ENCODE measurements at places on chromosomes 1 and 21.

GRCh38 chr1:155126556-155127104 is 1.0 kb upstream of the EFNA1 start:
- DNase-seq: peak; percentile 63

GRCh38 chr1:107964336-107965109 is 457 bp downstream of the VAV3 start:
- DNase-seq: peak; percentile 70

- peak; percentile 85 for DNase-seq
These were observed 23.0 kb upstream of the ZBTB40 start for GRCh38 chr1:22428672-22429071.

DNA sequence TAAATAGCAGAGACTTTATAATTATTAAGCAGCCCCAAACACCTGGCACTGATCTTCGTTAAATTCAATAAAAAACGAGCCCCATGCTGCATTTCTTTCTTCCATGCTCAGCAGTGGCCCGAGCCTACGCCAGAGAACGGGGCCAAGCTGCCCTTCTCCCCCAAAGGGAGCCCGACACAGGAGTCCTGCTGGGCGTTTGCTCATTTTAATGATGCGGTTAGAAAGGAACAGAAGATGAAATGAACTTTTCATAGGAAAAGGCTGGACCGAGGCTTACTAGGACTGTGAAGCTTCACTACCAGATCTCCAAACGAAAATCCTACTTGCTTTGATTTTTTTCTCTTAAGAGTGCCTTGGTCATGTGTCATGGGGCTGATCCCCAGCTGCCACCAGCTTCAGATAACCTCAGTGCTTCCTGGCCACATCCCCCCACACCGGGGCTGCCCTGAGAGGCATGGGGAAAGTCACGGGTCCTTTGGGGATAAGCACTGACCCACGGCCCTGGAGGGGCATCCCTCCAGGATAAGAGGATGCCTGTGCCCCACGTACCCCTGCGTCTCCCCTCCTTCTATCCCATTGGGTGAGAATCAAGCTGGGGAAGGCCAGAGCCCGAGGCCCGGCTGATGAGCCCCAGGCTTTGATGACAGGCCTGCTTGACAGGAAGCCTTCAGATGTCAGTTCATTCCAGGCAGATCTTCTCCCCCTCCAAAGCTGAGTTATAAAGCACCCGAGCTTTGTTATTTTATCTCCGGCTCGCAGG is 34.2 kb downstream of the PGBD5 start:
- DNase-seq: no peak

GRCh38 chr1:87712261-87713010 is 383.8 kb downstream of the LMO4 start:
- no peak for DNase-seq

DNA sequence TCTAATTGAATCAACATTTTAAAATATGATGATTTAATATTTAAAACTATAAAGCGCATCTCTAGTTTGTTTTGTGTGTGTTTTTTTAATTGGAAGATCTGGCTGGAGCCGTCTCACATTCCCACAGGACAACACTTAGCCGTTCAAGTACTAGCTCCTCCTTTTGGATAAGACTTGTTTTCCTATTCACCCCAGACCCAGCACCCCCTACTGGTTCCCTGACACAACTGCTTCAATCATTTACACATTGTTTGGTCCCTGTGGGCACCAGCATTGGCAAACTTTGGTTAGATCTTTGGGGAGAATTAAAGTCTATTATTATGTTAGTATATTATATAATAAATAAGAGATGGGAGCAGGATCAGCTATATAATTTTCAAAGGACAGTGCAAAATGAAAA is 34.5 kb downstream of the TYW3 start:
- peak; percentile 52 for DNase-seq

DNA sequence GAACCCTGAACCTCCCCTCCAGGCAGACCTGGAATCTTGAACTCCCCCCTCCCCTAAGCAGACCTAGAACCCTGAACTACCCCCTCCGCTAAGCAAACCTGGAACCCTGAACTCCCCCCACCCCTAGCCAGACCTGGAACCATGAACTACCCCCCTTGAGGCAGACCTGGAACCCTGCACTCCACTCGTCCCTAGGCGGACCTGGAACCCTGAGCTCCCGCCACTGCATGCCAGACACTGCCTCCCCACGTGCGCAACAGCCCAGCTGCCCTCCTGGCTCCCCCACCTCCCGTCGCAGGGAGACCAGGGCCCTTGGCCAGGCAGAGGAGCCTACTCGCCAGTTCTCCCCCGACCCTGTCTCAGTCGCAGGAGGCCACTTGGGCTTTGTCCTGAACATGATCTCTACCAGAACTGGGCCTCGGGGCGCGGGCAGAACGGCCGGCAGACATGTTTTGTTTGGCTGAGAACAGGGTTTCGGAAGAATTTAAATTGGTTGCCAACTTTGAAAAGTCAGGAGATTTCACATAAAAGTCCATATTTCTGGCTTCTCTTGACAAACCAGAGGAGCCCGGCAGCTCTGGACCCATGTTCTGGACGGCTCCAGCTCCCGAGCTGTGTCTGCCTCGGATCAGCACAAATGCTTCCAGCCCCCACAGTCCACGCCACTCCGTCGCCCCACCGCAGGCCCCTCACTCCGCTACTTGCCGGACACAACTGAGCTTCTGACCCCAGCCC is 9.2 kb upstream of the PLEKHG5 start:
- DNase-seq: no peak

DNA sequence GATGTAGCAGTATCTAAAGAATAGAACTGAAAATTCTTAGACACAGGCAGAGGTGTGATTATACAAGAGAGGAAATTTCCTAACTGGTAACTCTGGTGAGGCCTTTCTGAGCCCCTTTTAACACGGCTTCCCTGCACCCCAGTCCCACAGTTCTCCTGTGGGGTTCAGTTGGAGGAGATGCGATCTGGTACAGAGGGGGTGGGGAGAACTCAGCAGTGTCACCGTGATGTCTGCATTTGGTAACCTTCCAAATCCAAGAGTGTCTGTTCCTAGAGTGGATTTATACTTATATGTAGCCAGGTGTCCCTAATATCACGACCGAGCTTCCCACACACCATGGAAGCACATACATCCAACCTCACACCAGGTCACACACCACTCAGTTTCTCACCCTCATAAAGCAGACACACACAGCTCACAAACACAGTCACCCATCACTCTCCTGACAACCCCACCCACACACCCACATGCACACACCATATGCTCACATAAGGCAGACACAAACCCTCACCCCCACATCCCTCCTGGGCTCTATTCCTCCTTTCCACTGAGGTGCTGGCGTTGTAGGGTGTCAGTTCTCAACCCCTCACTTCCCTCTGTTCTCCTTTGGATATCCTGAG is 48.5 kb downstream of the RHBG start:
- no peak for DNase-seq

GRCh38 chr21:41903559-41904351 is 24.6 kb upstream of the PRDM15 start:
- DNase-seq: peak; percentile 13

- no peak for DNase-seq
These were observed 163.1 kb downstream of the KCNJ6 start for GRCh38 chr21:37753122-37753599.

GRCh38 chr1:24503059-24503751 is 569 bp downstream of the RCAN3 start:
- DNase-seq: no peak

- no peak for DNase-seq
These were observed 209.9 kb upstream of the DEPDC1 start for GRCh38 chr1:68706639-68707317.

DNA sequence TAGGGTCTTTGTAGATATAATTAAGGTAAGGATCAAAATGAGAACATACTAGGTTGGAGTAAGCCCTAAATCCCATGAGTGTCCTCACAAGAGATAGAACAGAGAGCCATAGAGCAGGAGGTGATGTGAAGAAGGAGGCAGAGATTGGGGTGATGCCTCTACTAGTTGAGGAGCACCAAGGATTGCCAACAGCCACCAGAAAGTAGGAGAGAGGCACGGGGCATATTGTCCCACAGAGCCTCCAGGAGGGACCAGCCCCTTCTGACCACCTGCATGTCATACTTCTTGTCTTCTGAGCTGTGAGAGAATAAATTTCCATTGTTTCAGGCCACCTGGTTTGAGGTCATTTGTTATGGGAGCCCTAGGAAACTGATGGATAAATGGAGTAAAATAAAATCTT is 363.3 kb downstream of the RPS6KC1 start:
- no peak for DNase-seq

DNA sequence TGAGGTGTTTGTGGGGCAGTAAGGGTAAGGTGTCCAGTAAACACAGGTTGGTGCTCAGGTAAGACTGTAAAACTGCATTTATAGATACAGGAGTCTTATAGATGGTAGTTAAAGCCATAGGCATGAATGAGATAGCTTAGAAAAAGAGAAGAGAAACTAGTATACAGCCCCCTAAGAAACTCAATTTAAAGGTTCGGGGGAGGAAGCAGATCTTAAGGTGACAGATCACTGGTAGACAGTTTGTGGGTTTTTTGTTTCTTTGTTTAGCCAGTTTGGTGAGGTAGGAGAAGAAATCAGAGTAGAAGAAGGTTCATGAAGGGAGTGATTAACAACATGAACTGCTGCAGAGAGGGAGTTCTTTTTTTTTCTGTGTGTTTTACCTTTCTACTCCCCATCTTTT is 6.1 kb upstream of the AGO3 start:
- DNase-seq: no peak

DNA sequence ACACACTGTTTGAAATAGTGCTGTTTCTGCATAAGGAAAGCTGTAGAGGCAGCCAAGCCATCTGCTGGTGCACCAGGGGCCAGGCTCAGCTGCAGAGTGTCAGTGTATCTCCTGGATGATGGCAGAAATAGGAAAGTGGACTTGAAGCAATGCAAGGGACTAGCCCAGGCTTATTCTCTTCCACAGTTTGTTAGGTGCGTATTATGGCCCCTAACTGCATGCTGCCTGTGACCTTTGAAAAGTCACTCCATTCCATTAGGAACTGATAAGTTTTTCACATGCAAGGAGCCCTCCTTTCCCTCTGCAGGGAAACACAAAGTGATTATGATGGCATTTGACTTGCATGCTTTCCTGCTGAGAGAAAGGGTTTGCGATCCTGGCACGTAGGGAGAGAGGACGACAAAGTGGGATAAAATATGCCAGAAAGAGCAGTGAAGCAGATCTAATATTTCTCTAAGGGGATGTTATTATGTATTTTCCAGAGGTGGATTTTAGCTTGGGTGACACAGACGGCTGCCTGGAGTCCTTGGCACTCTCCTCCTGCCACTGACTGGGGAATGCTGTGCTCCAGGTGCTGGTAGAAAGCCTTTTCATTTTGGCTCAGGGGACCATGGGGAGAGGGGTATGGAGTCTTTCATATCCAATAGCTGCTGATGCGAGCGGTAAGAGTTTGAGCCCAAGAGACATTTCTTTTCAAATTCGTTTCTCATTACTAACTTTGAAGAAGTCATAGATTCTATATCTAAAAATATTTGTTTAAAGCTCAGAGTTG is 402.1 kb upstream of the B3GALT2 start:
- DNase-seq: no peak

- peak; percentile 77 for DNase-seq
These were observed 77.9 kb downstream of the GALNT2 start for GRCh38 chr1:230144758-230145504.

- DNase-seq: no peak
These were observed 543.2 kb upstream of the CXADR start for GRCh38 chr21:16969636-16970035.

DNA sequence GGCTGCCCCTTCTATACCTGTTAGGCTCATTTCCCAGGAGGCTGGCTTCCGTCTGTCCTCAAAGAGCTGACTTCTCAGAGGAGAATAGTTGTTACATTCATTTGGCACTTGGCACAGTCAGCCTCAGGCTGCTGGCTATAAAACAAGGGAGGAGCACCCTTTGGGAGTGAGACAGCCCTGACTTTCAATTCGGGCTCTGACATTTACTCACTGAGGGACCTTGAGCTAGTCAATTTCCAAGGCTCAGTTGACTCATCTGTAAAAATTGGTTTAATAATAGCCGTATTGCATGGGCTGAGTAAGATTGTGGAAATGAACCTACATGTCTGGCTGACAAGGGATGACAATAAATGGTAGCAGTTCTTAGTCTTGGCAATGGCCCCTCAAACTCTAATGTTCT is 13.7 kb downstream of the ALX3 start:
- no peak for DNase-seq

GRCh38 chr1:117754061-117754969 is 148.5 kb downstream of the TENT5C start:
- DNase-seq: peak; percentile 83

DNA sequence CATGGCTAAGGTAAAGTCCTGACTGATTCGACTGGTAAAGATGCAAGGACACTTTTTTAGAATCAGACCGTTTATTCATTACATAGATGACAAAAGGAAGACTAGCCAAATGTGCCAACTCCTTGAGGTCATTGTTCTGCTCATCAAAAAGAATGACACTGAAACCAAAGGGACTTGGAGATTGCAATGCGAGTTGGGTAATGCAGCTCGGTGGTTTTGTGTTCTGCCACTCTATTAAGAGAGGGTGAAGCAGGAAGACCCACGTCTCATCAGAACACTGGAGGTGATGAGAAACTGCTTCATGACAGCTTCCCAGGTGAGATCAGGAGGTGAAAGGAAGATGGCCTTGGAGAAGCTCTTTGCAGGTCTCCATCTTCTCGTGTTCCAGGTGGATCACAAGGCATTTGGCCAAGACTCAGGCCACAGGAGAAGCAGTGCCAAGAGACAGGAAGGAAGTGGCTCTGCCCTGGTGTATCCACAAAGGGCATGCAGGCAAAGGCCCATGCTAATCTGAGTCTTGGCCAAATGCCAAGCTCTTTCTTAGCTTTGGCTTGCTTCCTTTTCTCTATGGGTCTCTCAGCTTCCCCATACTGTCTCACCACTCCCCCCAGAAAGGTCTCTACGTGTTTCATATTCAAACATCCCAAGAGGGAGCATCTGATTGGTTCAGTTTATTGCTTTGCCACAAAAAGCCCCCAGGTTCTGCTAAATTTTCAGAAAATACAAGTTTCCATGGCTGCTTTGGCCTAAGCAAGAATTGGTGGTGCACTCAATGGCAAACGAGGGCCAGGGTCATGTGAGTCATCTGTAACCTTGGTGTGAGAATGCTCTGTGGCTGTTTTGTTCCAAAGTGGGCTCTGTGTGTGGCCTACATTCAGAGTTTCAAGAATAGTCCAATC is 5.7 kb upstream of the CCT8 start:
- peak; percentile 89 for DNase-seq

- no peak for DNase-seq
These were observed 2.6 kb downstream of the FCRL3 start for GRCh38 chr1:157697781-157698569.

DNA sequence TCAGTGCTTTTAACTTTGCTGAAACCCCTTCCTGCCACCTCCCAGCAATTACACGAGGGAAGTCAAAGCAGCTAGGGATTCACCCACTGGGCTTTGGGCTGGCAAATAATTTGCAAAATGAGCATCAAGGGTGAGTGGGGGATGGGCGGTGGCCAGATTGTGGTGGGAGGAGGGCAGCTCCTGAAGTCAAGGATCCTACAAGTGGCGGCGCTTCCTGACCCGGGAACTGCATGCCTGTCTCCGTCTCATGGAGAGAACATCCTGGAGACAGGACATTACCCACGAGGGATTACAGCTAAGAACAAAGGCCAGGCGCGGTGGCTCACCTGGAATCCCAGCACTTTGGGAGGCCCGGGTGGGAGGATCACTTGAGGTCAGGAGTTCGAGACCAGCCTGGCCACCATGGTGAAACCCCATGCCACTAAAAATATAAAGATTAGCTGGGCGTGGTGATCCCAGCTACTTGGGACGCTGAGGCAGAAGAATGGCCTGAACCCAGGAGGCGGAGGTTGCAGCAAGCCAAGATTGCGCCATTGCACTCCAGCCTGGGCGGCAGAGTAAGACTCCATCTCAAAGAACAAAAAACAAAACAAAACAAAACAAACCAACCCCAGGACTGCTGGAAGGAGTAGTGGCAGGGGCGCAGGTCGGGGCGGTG is 12.9 kb downstream of the TTC34 start:
- DNase-seq: no peak

All from hematopoietic multipotent progenitor cell treated with erythropoietin and hydrocortisone succinate and interleukin-3 and kit ligand, for 6 days (in vitro differentiated cells).